Pons (tissue), 1 donor: ENCODE measurements at places on chromosomes 1 and 21.

GRCh38 chr1:62011006-62011405 is 183.6 kb upstream of the L1TD1 start:
- DNase-seq = no peak

GRCh38 chr1:3029481-3029961 is 8.3 kb downstream of the ACTRT2 start:
- no peak for DNase-seq

GRCh38 chr1:71788113-71788512 is 494.2 kb downstream of the NEGR1 start:
- DNase-seq = no peak

- no peak for DNase-seq
Observed at GRCh38 chr1:71053758-71054157, 6.1 kb upstream of the PTGER3 start.

DNA sequence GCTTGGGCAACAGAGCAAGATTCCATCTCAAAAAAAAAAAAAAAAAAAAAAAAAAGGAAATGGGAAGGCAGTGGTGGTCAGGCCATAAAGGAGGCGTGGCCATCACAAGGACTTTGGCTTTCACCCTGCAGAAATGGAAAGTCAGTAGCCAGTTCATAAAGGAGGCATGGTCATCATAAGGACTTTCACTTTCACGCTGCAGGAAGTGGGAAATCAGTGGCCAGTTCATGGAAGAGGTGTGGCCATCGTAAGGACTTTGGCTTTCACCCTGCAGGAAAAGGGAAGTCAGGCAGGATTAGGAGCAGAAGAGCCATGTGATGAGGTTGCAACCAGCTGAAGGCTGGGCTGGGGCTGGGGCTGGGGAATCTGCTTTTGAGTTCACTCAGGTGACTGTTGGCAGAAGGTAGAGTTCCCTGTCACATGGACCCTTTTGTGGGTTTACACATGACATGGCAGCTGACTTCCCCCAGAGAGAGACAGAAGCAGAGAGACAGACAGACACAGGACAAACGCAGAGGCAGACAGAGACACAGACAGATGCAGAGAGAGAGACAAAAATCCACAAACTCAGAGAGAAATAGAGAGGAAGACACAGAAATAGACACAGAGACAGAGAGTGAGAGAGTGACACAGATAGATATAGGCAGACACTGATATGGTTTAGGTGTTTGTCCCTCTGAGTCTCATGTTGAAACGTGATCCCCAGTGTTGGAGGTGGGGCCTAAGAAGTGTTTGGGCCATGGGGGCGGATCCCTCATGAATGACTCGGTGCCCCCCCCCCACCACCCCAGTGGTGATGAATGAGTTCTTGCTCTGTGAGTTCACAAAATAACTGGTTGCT is 263.9 kb upstream of the KAZN start:
- no peak for DNase-seq

DNA sequence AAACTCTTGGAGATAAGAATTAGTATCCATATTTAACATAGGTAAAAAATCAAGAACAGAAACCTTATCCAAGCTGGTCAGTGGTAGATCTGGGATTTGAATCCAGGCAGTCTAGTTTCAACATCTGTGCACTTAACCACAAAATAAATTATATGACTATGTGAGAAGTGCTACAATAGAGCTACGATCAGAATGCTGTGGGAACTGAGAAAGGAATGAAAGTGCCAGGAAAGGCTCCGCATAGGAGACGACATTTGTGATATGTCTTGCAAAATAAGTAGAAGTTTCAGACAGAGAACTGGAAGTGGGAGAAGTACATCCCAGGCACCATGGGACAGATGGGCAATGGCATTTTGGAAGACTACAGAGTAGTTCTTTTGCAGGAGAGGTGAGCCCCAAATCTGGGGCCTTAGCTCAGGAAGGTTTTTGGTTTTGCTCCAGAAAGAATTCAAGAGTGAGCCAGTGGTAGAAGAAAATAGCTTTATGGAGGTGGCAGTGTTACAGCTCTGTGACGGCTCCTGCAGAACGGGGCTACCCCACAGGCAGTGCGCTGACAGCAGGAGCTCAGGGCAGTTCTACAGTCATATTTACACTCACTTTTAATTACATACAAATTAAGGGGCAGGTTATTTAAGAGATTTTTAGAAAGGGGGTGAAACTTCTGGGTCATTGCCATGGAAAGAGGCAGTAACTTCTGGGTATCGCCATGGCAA is 25.5 kb upstream of the GJA5 start:
- no peak for DNase-seq

- DNase-seq = no peak
Observed at GRCh38 chr1:183733715-183734114, 71.2 kb upstream of the RGL1 start.

GRCh38 chr1:10059342-10059718 is 26.6 kb downstream of the UBE4B start:
- no peak for DNase-seq

- no peak for DNase-seq
Observed at GRCh38 chr1:57520743-57521515, 97.1 kb upstream of the DAB1 start.

GRCh38 chr1:21051177-21051825 is 125.4 kb downstream of the EIF4G3 start:
- no peak for DNase-seq

- no peak for DNase-seq
Observed at GRCh38 chr1:36984675-36985074, 49.6 kb downstream of the GRIK3 start.

DNA sequence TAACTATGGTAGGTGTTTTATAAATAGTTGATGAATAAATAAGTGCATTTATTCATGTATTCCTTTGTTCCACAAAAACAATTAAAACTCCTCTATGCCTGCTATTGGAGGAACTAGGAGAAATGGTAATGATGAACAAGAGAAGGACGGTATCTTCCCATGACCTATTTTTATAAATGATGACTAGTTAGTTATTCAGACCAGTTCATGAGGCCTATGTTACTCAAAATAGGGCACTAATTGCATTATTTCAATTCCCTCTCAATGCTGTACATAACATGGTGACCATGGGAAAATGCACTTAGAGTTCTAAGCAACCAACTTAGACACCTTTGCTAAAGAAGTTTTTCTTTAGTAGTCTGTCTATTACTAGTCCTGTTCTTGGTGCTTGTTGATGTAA is 53.1 kb downstream of the XCL1 start:
- DNase-seq = no peak

- no peak for DNase-seq
Observed at GRCh38 chr1:34087986-34088385, 77.0 kb downstream of the CSMD2 start.

GRCh38 chr1:185670187-185670627 is 64.0 kb upstream of the HMCN1 start:
- peak; percentile 32 for DNase-seq

DNA sequence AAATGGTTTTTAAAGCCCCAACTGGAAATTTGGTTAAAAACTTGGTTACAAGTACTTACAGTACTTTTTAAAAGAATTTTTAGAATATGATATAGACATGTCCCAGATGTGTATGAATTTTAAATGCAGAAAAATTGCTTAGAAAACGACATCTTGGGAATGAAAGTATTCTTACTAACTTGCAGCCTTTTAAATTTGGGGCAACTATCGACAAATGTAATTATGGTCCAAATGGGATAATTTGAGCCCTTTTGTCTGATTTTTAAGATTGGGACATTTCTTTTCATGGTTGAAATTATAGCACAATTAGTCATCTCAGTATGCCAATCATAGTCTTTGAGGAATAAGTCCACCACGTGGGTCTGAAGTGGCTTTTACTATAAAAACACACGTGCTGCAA is 43.2 kb upstream of the MTR start:
- DNase-seq = no peak

- DNase-seq = peak; percentile 17
Observed at GRCh38 chr1:236128646-236129178, 13.6 kb upstream of the GPR137B start.

DNA sequence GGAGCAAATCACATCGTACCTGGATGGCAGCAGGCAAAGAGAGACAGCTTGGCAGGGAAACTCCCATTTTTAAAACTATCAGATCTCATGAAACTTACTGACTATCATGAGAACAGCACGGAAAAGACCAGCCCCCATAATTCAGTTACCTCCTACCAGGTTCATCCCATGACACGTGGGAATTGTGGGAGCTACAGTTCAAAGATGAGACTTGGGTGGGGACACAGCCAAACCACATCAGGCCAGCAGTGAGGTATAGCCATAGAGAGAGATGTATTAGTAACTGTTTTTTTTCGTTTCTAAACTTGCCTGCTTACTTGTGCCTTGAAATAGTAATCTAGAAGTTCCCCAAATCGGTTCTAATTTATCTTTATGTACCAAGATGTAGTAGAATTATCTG is 48.9 kb downstream of the AK4 start:
- no peak for DNase-seq

GRCh38 chr1:29517251-29518086 is 281.1 kb downstream of the PTPRU start:
- DNase-seq = no peak

DNA sequence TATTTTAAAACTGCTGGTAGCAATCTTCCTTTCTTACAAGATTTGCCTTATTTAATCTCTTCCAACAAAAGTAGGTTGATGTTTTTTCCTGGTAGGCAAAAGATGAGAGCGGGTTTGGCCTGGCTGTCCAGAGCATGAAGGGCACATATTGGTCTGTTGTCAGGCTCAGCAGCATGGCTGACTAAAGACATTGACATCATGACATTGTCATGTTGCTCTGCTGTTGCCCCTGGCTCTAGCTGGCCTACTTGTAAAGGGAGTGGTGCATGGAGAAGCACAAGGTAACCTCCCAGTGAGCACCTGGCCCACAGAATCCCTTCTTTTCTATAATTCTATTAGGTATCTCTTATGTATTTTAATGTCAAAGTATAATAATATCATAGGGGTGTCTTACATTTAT is 23.6 kb downstream of the GNPAT start:
- no peak for DNase-seq

DNA sequence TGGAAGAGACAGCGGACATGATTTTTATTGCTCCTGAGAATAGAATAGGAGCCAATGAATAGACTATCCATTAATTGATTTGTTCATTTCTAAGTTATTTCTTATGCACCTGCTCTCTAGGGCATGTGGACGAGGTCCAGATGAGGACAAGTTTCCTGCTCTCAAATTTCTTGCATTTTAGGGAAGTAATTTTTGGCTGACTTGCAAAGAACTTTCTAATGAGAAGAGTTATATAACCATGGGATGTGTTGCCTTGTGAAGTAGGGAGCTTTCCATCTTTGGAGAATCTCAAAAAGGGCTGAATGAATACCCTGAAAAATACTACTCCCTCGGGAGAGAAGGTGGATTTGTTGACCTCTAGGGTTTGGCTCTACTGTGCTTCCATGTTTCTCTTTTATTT is 243.0 kb downstream of the KIF26B start:
- DNase-seq = peak; percentile 53

DNA sequence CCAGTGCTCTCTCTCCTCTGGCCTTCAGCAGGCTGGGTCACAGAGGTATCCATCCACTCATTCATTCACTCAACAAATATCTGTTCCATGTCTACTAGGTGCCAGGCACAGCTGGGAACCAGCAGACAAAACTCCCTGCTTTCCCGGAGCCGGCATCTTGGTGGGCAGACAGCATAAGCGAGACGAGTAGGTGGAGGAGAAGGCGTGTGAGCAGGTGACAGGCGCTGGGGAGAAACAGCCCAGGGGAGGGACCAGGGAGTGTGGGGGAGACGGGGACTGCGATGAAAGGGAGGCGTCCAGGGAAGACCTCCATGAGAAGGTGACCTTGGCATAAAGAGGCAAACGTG is 11.0 kb upstream of the KCNAB2 start:
- DNase-seq = no peak

DNA sequence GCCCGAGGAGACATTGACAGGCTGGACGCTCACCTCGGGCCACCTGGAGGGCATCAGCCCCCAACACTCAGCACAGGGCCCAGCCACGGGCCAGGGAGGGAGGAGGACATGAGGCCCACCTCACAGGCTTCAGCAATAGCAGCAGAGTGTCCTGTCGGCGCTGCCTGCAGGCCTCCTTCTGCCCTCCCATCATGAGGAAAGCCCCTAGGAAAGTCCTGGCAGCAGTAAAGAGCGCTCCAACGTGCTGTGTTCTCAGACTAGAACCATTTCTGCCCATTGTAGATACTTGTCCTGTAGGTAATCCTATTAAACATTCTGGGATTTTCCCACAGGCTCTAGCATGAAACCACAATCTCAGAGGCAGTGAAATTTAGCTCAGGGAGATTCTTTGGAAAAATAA is 62.0 kb upstream of the GALNT2 start:
- no peak for DNase-seq

DNA sequence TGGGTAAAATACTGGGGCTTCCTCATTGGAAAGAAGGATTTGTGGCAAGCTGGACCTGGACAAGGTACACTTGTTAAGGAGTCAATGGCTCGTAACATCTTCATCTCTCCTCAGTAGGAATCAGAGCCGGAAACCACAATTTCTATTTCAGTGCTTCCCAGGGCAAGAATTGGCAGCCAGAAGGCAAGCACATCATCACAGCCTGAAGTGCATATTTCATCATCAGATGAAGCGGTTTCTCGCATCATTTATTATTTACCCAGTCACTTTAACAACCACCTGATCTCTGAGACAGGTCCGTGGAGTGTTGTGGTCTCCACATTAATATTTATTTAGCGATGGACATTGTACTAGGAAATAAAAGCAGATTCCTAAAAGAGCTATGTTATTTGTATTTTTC is 55.0 kb downstream of the KCNJ15 start:
- DNase-seq = no peak

- DNase-seq = no peak
Observed at GRCh38 chr1:63797056-63797726, 23.4 kb downstream of the ROR1 start.

GRCh38 chr1:52850951-52851350 is 8.4 kb downstream of the ZYG11A start:
- no peak for DNase-seq

GRCh38 chr1:35047188-35047858 is 15.6 kb upstream of the ZMYM6 start:
- DNase-seq = no peak

DNA sequence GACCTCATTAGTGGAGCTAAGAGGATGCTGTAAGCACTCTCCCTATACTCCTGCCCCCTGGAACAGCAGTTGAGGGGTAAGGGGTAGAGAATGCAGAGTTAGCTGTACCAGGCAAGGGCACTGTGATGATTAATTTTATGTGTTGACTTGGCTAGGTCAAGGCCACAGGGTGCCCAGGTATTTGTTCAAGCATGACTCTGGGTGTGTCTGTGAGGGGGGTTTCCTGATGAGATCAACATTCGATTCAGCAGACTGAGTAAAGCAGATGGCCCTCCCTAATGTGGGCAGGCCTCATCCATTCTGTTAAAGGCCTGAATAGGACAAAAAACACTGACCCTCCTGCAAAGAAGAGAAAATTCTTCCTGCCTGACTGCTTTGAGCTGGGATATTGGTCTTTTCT is 110.8 kb downstream of the KCND3 start:
- no peak for DNase-seq

- no peak for DNase-seq
Observed at GRCh38 chr1:30845904-30846290, 62.7 kb downstream of the SDC3 start.
